ENCODE measurements at places on chromosomes 3 and 15. TPM values are rescaled to one million over a fixed set of nuclear protein-coding genes. Genes with fewer than 3 reads are reported as not detected.

The TRAT1 gene
- not detected for polyA plus RNA-seq

GRCh38 chr3:55607844-55608243 is 120.7 kb upstream of the WNT5A start:
- H3K27me3 ChIP-seq = peaks cover 47% of the 10 kb centered on the region
- no peak overlapping the region for H3K27ac ChIP-seq
- no peak overlapping the region for H3K4me3 ChIP-seq
- no peaks in the 10 kb centered on the region for H3K36me3 ChIP-seq
- no peak for DNase-seq

The USP8 gene
- 57.2 TPM for polyA plus RNA-seq

- no peak overlapping the region for H3K4me3 ChIP-seq
- H3K4me1 ChIP-seq = no peaks in the 10 kb centered on the region
- no peaks in the 10 kb centered on the region for H3K36me3 ChIP-seq
- H3K27ac ChIP-seq = no peak overlapping the region
- DNase-seq = no peak
- H3K27me3 ChIP-seq = no peaks in the 10 kb centered on the region
Observed at GRCh38 chr15:52221730-52222129, 30.5 kb upstream of the GNB5 start.

The CLDN16 gene
- not detected for polyA plus RNA-seq

GRCh38 chr15:101156061-101156460 is 95.8 kb downstream of the CHSY1 start:
- no peak overlapping the region for H3K4me3 ChIP-seq
- H3K27ac ChIP-seq = no peak overlapping the region
- no peak for DNase-seq
- H3K27me3 ChIP-seq = no peaks in the 10 kb centered on the region

The TOMM70 gene
- polyA plus RNA-seq = 18.8 TPM

GRCh38 chr15:63940966-63941620 is 105.2 kb downstream of the DAPK2 start:
- no peak overlapping the region for H3K27ac ChIP-seq
- DNase-seq = no peak
- no peaks in the 10 kb centered on the region for H3K36me3 ChIP-seq

DNA sequence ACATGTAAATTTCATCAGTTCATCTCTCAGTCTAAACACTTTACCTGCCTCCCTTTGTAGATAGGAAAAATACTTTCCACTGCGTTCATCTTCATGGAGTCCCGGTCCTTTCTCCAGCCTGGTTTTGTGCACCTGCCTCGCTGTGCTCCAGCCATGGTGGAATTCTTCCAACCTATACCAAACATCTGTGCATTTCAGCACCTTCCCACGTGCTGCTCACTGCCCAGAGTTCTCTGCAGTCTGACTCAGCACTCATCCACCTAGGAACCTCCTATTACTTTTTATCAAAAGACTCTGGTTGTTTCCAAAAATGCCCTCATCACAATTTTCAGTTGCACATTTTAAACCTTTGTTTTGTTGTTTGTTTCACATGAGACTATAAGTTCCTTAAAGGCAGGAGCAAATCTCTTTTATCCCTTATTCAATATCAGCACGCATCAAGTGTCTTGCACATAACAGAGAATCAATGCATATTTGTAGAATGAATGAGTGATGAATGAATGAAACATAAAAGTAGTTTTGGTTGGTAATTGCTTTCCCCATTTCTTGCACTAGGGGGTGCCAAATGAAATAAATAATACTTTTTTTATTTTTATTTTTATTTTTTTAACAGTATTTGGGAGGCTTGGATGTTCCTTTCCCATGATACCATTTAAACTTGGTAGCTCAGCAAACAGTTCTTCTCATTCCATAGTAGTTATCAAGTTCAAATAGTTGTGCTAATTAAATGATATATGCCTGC is 30.2 kb upstream of the ADAMTS9 start:
- no peak overlapping the region for H3K27ac ChIP-seq
- no peaks in the 10 kb centered on the region for H3K36me3 ChIP-seq
- H3K4me1 ChIP-seq = no peaks in the 10 kb centered on the region
- no peaks in the 10 kb centered on the region for H3K27me3 ChIP-seq

DNA sequence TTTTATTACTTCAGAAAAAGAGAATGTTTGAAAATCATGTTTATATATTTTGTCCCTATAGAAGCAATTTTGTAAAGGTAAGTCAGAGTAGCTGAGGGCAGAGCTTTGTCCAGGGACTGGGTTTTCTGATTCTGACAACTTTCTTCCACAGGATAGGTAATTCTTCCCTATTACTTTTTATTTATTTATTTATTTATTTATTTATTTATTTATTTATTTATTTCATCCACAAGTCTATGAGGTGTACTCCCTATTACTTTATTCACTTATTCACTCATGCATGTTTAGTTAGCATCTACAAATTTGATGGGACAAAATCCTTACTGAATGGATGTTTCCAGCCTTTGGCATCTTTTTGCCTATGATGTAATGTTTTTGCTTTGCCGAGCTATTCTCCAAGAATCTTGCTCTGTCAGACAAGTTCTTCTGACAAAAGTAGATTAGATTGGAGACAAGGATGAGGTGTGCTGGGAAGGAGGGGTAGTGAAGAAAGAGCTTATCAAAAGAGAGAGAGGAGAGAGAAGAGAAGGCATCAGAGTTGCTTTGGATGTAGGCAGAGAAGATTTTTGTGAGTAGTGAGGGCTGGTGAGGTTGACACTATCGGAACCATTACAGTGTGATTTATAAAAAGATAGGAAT is 119.4 kb downstream of the SPATA16 start:
- H3K4me3 ChIP-seq = no peak overlapping the region
- peaks cover 3% of the 10 kb centered on the region for H3K27me3 ChIP-seq
- H3K36me3 ChIP-seq = no peaks in the 10 kb centered on the region

DNA sequence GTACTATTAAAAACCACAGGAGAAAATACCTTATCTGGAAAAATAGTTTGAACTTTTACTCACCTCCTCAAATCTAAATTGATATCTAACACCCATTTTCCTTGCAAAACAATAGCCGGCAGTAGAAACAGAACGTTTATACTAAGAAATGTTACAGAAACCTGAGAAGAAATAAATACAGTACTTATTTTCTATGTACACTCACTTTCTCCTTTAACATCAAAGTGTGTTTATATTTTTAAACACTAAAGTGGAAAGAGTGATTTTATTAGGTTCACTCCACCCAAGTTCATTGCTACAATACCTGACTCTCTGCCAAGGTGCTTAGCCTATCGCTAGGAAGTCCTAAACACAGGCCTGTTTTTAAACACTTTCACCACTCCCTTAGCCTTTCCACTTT is 87.8 kb upstream of the TJP1 start:
- no peaks in the 10 kb centered on the region for H3K36me3 ChIP-seq
- H3K27ac ChIP-seq = no peak overlapping the region
- H3K4me3 ChIP-seq = no peak overlapping the region
- H3K4me1 ChIP-seq = peaks cover 15% of the 10 kb centered on the region
- no peaks in the 10 kb centered on the region for H3K27me3 ChIP-seq

GRCh38 chr15:24945711-24946110 is 9.1 kb upstream of the SNRPN start:
- no peaks in the 10 kb centered on the region for H3K36me3 ChIP-seq
- no peak for DNase-seq
- H3K27ac ChIP-seq = no peak overlapping the region
- H3K4me1 ChIP-seq = no peaks in the 10 kb centered on the region

GRCh38 chr3:150073513-150073912 is 102.8 kb upstream of the PFN2 start:
- H3K27ac ChIP-seq = no peak overlapping the region
- H3K36me3 ChIP-seq = no peaks in the 10 kb centered on the region
- H3K4me1 ChIP-seq = peaks cover 21% of the 10 kb centered on the region
- no peak overlapping the region for H3K4me3 ChIP-seq
- DNase-seq = no peak

DNA sequence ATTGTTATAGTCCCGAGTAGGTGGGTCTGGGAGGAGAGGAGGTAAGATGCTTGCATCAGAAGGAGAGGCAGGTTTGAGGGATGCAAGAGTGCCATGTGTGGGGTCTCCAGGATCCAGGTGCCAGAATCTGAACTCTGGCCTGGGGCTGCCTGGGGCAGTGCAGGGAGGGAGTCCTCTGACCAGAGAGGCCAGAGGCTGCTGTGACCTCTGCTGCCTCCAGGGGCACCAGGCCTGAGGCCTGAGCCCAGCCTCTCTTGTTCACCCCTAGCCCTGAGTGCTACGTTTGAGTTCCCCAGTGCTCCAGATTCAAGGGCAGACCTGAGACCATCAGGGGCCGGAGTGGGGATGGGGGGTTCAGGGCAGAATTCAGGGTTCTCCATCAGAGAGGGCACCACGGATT is 7.4 kb downstream of the SLC38A3 start:
- peaks cover 7% of the 10 kb centered on the region for H3K4me1 ChIP-seq
- H3K27ac ChIP-seq = no peak overlapping the region
- DNase-seq = peak; percentile 18
- no peaks in the 10 kb centered on the region for H3K27me3 ChIP-seq

The ACAP2 gene
- polyA plus RNA-seq = 49.9 TPM

- H3K27ac ChIP-seq = no peak overlapping the region
- H3K4me1 ChIP-seq = peaks cover 13% of the 10 kb centered on the region
- no peak overlapping the region for H3K4me3 ChIP-seq
- no peaks in the 10 kb centered on the region for H3K27me3 ChIP-seq
- no peaks in the 10 kb centered on the region for H3K36me3 ChIP-seq
Observed at GRCh38 chr15:70153921-70154717, 56.4 kb upstream of the TLE3 start.

- H3K4me1 ChIP-seq = peaks cover 20% of the 10 kb centered on the region
- peak; percentile 76 for DNase-seq
- no peaks in the 10 kb centered on the region for H3K36me3 ChIP-seq
- no peaks in the 10 kb centered on the region for H3K27me3 ChIP-seq
- 0 out of 2 replicates have a peak overlapping the region, but pooled peaks have one; percentile 16 for H3K27ac ChIP-seq
- no peak overlapping the region for H3K4me3 ChIP-seq
Observed at GRCh38 chr3:157423337-157423736, 13.3 kb upstream of the PTX3 start.

DNA sequence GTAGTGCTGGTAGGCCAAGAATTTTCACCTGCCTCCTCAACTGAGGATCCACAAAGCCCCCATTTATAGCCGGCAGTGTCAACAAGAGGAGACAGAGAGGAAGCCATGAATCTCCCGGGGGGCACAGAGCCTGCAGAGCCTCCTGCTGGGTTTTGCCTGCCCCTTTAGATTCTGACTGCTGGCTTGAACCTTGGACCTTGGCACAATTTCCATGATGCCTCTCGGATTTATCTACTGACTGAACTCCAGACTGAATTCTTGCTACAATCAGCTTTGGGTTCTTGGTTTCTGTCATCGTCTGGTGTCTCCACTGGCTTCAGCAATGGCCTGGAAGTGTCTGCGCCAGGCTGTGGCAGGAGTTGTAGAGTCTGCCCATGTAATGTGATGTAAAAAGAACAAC is 80.7 kb downstream of the GPR156 start:
- peaks cover 8% of the 10 kb centered on the region for H3K4me1 ChIP-seq
- no peaks in the 10 kb centered on the region for H3K36me3 ChIP-seq
- H3K4me3 ChIP-seq = no peak overlapping the region
- no peaks in the 10 kb centered on the region for H3K27me3 ChIP-seq
- no peak overlapping the region for H3K27ac ChIP-seq

The CD96 gene
- polyA plus RNA-seq = not detected

- peak; percentile 68 for DNase-seq
- no peak overlapping the region for H3K4me3 ChIP-seq
- H3K27ac ChIP-seq = no peak overlapping the region
Observed at GRCh38 chr15:68730471-68730919, 90.2 kb downstream of the ANP32A start.

The PLA2G4D gene
- polyA plus RNA-seq = not detected

GRCh38 chr3:51967384-51968169 is at the start of gene PCBP4:
TSS of gene PCBP4 (minus strand) at chr3:51967454. CDS start at chr3:51961240, 6,214 bp downstream.
- no peaks in the 10 kb centered on the region for H3K27me3 ChIP-seq
- DNase-seq = peak; percentile 70
- no peaks in the 10 kb centered on the region for H3K36me3 ChIP-seq
- H3K27ac ChIP-seq = peak within 1 kb of the TSS; percentile 58
- 0 out of 2 replicates have a peak, but pooled peaks cover 6% of the 10 kb centered on the region for H3K4me1 ChIP-seq

The PARP15 gene
- polyA plus RNA-seq = 0.29 TPM

- no peak overlapping the region for H3K27ac ChIP-seq
- no peaks in the 10 kb centered on the region for H3K27me3 ChIP-seq
- H3K36me3 ChIP-seq = no peaks in the 10 kb centered on the region
- DNase-seq = no peak
- peaks cover 9% of the 10 kb centered on the region for H3K4me1 ChIP-seq
Observed at GRCh38 chr3:135924506-135924905, 41.0 kb upstream of the PPP2R3A start.

- no peak for DNase-seq
- no peaks in the 10 kb centered on the region for H3K36me3 ChIP-seq
- no peaks in the 10 kb centered on the region for H3K27me3 ChIP-seq
Observed at GRCh38 chr3:156745766-156746165, 71.4 kb downstream of the TIPARP start.

DNA sequence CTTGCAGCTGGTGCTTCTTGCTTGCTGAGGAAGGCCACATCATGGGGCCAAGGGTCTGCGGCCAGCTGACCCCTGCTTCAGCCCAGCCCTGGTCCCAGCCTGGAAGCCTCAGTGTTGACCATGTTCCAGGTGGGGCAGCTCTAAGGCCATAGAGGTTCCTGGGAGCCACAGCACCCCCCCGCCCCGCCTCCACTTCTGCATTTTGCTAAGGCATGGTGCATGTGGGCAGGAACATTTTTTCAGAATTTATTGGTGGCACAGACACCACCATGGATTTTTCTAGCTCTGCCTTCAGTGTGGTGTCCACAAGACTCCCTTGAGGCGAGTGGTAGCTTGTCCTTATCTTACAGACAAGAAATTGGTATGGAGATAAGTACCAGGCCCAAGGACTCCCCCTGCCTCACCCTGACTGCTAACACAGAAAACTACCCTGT is 1.9 kb upstream of the CHST14 start:
- no peak overlapping the region for H3K27ac ChIP-seq
- no peaks in the 10 kb centered on the region for H3K27me3 ChIP-seq
- no peaks in the 10 kb centered on the region for H3K36me3 ChIP-seq
- no peak for DNase-seq
- H3K4me1 ChIP-seq = 0 out of 2 replicates have a peak, but pooled peaks cover 4% of the 10 kb centered on the region
- no peak overlapping the region for H3K4me3 ChIP-seq

DNA sequence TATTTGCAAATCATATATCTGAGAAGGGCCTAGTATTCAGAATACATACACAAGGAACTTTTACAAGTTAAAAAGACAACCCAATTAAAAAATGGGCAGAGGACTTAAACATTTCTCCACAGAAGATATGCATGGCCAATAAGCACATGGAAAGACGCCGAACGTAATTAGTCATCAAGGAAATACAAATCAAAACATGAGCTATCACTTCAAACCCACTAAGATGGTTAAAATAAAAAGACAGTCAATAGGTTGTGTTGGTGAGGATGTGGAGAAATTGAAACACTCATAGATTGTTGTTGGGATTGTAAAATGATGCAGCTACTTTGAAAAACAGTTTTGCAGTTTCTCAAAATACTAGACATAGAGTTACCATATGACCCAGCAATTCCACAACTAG is 61.2 kb upstream of the NEO1 start:
- H3K36me3 ChIP-seq = no peaks in the 10 kb centered on the region
- peaks cover 32% of the 10 kb centered on the region for H3K4me1 ChIP-seq
- peak; percentile 29 for DNase-seq
- H3K4me3 ChIP-seq = no peak overlapping the region

DNA sequence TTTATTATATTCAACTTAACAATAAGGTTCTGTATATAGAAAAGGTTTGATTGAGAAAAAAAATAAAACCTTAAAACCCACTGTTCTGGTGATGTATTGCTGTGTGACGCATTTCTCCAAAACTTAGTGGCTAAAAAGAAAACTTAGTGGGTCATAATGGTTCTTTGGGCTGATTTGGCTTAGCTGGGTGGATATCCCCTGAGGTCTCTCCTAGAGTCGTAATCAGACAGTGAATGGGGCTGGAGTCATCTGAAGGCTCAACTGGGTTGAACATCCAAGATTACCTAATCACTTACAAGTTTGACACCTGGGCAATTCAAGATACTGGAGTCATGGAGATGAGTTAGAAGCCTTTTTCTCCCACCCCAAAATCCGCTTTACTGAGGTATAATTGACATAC is 111.6 kb upstream of the TBL1XR1 start:
- H3K36me3 ChIP-seq = no peaks in the 10 kb centered on the region
- no peak overlapping the region for H3K27ac ChIP-seq
- no peak for DNase-seq
- H3K4me1 ChIP-seq = 0 out of 2 replicates have a peak, but pooled peaks cover 5% of the 10 kb centered on the region
- no peak overlapping the region for H3K4me3 ChIP-seq
